ENCODE measurements at places on chromosomes 4 and X.
A peak's percentile ranks its signal among the peaks of the same experiment; 100 is the strongest.

- no peak for DNase-seq
Observed at GRCh38 chr4:146368209-146368608, 153.5 kb downstream of the SLC10A7 start.

DNA sequence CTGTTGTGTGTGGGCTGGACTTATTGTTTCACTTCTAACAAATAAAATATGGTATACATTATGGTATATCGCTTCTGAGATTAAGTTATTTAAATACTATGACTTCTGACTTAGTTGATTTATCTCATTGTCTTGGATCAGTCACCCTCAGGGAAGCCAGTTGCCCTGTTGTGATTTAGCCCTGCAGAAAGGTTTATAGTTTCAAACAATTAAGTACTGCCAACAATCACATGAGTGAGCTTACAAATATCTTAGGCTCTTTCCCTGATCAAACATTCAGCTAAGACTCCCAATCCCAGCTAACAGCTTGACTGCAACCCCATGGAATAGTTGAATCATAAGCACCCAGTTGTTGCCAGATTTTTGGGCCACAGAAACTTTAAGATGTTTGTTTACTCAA lies 85.4 kb downstream of the MAGEC1 start:
- DNase-seq: no peak

DNA sequence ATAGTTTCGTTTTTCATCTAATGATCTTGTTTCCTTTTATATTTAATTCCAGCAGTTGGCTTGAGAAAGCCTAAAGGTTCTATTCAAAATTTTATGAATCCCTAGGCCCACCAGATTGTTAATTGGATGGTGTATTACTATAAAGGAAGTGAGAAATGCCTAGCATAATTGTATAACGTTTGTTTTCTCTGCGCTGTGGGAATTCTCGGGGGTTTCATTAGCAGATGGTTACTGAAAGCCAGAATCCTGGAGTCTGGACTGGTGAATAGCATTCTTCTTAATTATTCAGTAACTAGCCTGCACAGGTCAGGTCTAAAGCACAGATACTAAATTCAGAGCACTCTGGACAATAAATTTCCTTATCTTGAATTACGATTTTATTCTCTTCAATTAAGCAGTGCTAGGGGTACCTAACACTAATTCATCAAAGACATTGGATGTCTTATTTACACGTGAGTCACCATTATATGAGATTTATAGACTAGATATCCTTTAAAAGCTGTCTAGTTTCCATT lies 459.4 kb downstream of the DTHD1 start:
- no peak for DNase-seq

DNA sequence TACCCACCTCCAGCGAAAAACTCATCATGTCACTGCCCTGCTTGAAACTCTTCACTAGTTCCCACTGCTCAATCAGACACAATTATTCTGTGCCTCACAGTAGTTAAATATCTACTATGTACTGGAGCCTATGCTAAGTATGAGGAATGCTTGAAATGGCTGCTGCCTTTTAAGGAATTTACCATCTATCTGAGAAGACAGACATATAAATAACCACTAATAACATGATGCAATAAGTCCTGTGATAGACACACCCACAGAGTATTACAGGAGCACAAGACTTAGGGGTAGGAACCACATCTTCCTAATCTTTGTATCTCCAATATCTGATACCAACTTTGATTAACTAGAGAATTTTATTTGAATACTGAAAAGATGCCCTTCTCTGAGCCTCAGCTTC lies 21.1 kb downstream of the SLC25A53 start:
- DNase-seq: no peak

- DNase-seq: no peak
Observed at GRCh38 chrX:147476008-147476407, 435.7 kb upstream of the FMR1 start.

GRCh38 chr4:23630110-23630509 lies 259.7 kb downstream of the PPARGC1A start:
- DNase-seq: no peak

- DNase-seq: no peak
Observed at GRCh38 chr4:7861440-7861881, 78.2 kb downstream of the AFAP1 start.

DNA sequence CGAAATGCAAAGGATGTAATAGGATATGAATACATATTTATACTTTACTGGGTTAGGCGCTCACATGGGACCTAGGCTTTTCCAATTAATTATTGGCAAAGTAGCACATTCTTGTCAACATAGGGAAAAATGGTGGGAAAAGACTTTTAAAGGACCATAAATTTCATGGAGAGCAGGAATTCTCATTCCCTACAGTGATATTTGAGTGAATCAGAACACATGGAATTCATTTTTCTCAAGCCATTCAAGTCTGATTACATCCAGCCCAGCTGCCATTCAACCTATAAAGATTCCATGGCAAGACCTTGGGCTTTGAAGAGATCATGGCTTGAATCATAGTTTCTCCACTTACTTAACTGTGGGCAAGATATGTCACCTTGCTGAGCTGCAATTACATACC lies 150.4 kb downstream of the SOWAHB start:
- DNase-seq: no peak

- DNase-seq: no peak
Observed at GRCh38 chr4:17717301-17717700, 64.1 kb downstream of the FAM184B start.

GRCh38 chrX:56762220-56762619 lies 33.2 kb downstream of the NBDY start:
- DNase-seq: no peak

- no peak for DNase-seq
Observed at GRCh38 chr4:139275281-139275735, 4.7 kb downstream of the MGARP start.

- DNase-seq: no peak
Observed at GRCh38 chr4:70426789-70427188, 29.0 kb downstream of the OPRPN start.

GRCh38 chr4:160567634-160568033 lies 1464.8 kb downstream of the RAPGEF2 start:
- DNase-seq: no peak

DNA sequence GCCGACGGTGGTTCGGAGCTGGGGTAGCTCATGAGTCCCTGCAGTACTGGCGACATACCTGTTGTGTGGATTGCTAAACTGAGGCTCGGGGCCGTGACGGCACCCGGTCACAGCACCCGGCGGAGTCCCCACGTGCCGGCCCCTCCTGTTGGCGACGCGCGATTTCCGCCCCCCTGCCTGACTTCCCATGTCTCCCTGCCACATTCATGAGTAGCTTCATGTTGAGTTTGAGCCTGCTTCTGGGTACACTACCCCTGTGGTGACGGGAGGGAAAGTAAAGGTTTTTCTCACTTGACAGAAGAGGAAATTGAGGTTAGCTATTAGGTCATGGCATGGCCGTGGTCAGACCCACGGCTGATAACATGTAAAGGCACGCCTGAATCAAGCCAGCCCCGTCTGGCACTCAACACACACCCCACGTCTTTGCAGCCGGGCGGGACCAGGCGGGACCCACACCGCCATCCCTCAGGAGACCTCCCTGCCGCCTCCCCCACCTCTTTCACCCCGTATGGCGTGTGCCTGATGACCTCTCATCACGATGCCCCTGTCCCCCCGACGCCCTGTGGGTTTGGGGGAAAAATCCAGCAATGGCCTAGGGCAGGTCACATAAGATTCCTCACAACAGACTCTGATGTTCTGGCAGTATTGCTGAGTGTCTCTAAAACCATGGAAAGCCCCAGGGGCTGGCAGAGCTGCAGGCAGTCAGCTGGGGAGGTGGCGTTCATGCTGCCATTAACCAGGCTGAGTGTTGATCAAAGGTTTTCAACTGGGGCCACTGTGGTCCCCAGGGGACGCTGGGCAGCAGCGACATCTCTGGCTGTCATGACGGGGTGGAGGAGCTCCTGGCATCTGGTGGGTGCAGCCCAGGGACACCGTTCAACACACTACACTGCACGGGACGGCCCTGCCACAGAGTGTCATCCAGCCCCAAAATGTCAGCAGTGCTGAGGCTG lies 29.2 kb downstream of the P2RY8 start:
- peak; percentile 32 for DNase-seq

All from effector memory CD4-positive, alpha-beta T cell (primary cell).